HCT116 (cell line): ENCODE measurements at places on chromosomes 1 and 21. TPM values are rescaled to one million over a fixed set of nuclear protein-coding genes. Genes with fewer than 3 reads are reported as not detected.

Gene NUF2
- 37.6 TPM for total RNA-seq

Gene ACTL8
- 0.69 TPM for total RNA-seq

Gene LEFTY2
- not detected for total RNA-seq

Gene PIGM
- total RNA-seq: 4.1 TPM

Gene CTTNBP2NL
- 18.0 TPM for total RNA-seq

DNA sequence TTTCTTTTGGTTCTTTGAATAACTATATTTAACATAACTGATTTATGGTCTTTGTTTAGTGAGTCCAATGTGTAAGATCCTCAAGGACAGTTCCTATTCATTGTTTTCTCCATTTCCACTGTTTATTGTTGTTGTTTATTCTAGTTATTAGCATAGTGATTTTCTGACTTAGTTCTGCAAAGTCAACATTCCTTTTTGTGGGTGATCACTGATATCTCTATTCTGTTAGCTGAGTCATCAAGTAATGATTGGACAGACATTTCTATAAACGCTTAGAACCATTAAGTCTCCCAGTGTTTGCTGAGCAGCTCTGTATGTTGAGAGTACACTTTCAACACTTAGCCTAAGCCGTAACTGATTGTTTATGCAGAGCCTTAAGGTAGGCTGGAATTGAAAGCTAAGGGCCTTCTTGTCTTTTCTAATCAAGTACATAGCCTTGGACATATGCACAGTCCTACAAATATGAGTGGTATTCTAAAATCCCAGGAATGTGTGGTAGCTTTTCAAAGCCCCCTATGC, 87.1 kb downstream of the SLC5A9 start:
- no peak overlapping the region for H3K27ac ChIP-seq
- H3K4me3 ChIP-seq: no peak overlapping the region
- no peaks in the 10 kb centered on the region for H3K27me3 ChIP-seq

- peaks cover 25% of the 10 kb centered on the region for H3K4me1 ChIP-seq
- peak within 1 kb of the TSS; percentile 80 for H3K27ac ChIP-seq
- no peak for DNase-seq
These were observed at the start of gene MTARC1 for GRCh38 chr1:220786337-220787068. TSS of gene MTARC1 (plus strand) at chr1:220786913. CDS start at chr1:220786945, 32 bp downstream.

- H3K27ac ChIP-seq: no peak overlapping the region
- no peaks in the 10 kb centered on the region for H3K4me1 ChIP-seq
- no peak overlapping the region for H3K4me3 ChIP-seq
- no peak for DNase-seq
These were observed 125.2 kb upstream of the GALNT2 start for GRCh38 chr1:229941831-229942230.

- DNase-seq: no peak
- H3K27ac ChIP-seq: no peak overlapping the region
- H3K4me3 ChIP-seq: no peak overlapping the region
- no peaks in the 10 kb centered on the region for H3K36me3 ChIP-seq
- no peaks in the 10 kb centered on the region for H3K4me1 ChIP-seq
These were observed 4.2 kb upstream of the KPRP start for GRCh38 chr1:152753586-152753985.

DNA sequence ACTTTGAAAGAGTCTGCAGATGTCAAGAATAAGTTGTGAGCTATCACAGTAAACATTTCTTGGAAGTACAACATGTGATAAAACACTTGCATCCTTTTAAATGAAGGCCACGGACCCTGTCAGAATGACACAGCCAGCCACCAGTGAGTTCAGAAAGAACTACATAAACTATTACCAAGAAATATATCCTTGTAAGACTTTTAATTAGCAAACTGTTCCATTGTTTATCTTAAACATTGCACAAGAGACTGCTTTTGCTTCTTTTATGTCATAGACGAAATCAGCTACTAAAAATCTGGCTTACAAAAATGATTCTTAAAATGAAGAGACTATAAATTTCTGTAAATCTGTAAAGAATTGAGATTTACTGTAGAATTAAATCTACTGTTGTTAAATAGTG, 17.9 kb downstream of the LRRC7 start:
- H3K4me3 ChIP-seq: no peak overlapping the region
- no peaks in the 10 kb centered on the region for H3K36me3 ChIP-seq
- H3K27me3 ChIP-seq: peaks cover 8% of the 10 kb centered on the region; the same call in 1 of the 2 replicates
- DNase-seq: no peak

DNA sequence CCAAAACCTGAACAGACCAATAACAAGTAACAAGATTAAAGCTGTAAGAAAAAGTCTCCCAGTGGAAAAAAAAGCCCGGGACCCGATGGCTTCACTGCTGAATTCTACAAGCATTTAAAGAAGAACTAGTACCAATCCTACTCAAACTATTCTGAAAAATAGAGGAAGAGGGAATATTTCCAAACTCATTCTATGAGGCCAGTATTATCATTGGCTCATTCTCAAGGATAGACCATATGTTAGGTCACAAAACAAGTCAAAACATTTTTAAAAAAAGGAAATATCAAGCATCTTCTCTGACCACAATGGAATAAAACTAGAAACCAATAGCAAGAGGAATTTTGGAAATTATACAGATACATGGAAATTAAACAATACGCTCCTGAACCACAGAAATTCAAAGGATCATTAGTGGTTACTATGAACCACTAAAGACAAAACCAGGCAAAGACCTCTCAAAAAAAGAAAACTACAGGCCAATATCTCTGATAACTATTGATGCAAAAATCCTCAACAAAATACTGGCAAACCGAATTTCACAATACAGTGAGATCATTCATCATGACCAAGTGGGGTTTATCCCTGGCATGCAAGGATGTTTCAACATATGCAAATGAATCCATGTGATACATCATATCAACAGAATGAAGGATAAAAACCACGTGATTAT, 13.9 kb upstream of the IL20 start:
- no peak for DNase-seq
- no peaks in the 10 kb centered on the region for H3K4me1 ChIP-seq
- H3K27me3 ChIP-seq: no peaks in the 10 kb centered on the region
- H3K4me3 ChIP-seq: no peak overlapping the region
- H3K36me3 ChIP-seq: no peaks in the 10 kb centered on the region
